ENCODE measurements at places on chromosomes 5 and 9. TPM values are rescaled to one million over a fixed set of nuclear protein-coding genes. Genes with fewer than 3 reads are reported as not detected.

FOXD4L6 gene
- total RNA-seq, result not detected

FOXD4 gene
- total RNA-seq, result 0.17 TPM

OLFM1 gene
- total RNA-seq, result 4.9 TPM

CKMT2 gene
- 11.2 TPM for total RNA-seq

CARTPT gene
- total RNA-seq, result not detected

SLC6A18 gene
- not detected for total RNA-seq

AHRR gene
- 86.8 TPM for total RNA-seq

Data from smooth muscle cell of trachea (primary cell).